Nucleus accumbens (tissue), 56 donors: ENCODE measurements at places on chromosomes 1 and 21.

DNA sequence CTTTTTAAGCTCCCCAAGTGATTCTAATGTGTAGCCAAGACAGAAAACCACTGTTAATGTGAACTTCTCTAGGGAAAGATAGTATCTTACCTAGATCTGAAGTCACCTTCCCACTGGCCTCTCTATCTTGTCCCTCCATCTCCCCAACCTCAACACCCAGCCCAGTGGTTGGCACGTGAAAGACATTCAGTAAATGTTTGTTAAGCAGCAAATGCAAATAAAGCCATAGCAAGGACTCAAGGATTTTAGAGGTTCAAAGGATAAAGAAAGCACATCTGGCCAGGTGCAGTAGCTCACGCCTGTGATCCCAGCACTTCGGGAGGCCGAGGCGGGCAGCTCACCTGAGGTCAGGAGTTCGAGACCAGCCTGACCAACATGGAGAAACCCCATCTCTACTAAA is 9.8 kb downstream of the CLCC1 start:
- DNase-seq, result no peak

- no peak for DNase-seq
These were observed 9.1 kb upstream of the CDK18 start for GRCh38 chr1:205495237-205495823.

DNA sequence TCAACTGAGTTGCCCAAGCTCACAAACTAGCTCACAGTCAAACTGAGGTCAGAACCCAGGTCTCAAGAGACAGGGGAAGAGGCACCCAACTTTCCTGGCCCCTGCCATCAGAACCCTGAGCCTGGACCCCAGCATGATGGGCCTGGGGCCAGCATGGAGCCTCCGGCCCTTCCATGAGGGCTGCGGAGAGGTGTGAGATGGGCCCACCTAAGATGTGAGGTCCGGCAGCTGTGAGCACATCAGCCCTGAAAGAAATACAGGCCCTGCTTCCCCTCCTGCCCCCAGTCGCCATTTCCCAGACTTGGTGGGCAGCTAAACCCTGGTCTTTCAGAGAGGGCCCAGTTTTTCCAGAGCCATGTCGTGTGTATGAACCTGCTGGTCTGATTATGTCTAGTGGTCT is 30.6 kb downstream of the QSOX1 start:
- DNase-seq, result no peak

GRCh38 chr1:164155347-164155746 is 403.6 kb upstream of the PBX1 start:
- no peak for DNase-seq

DNA sequence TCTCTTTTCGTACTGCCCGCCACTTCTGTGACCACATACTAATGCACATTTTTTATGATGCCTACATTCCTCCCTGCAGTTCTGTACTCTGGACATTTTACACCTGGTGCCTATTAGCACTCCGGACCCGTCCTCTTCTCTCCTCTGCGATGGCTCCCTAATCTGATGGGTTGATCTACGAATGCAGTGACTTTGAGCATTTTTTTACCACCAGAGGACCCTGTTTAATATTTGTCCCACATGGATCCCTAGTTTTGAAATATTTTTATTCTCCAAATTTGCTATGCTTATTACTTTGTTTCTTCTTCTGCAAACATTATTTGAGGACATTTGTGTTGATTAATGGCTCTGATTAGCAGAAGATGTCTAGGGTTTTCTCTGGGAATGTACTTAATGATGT is 5.2 kb downstream of the PPFIA4 start:
- no peak for DNase-seq

DNA sequence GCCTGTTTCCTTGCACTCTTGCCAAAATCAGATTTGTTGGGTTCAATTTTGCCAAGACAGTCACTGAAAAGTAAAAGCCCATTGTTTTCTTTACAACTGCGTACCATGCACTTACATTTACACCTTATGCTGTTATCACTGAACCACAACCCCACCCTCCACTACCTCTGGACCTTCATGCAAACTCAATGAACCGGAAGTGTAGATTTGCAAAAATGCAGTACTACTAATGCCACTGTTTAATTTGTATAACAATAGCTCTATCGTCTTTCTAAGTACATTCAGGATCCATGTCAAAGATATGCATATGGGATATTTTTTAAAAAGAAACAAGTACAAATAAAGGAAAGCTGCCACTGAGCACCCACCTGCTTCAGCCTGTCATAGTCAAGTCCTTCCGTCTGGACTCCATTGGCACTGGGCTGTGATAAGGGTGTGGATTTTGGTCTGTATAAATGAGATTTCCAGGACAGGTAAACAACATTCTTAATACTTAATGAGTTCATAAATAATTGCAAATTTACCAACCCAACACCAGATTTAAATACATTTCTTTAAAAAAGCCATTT is 72.9 kb upstream of the LBR start:
- DNase-seq, result no peak

GRCh38 chr1:223524930-223525451 is 131.8 kb downstream of the CCDC185 start:
- no peak for DNase-seq

- no peak for DNase-seq
These were observed 646 bp downstream of the MAPKAPK2 start for GRCh38 chr1:206685334-206685768.

DNA sequence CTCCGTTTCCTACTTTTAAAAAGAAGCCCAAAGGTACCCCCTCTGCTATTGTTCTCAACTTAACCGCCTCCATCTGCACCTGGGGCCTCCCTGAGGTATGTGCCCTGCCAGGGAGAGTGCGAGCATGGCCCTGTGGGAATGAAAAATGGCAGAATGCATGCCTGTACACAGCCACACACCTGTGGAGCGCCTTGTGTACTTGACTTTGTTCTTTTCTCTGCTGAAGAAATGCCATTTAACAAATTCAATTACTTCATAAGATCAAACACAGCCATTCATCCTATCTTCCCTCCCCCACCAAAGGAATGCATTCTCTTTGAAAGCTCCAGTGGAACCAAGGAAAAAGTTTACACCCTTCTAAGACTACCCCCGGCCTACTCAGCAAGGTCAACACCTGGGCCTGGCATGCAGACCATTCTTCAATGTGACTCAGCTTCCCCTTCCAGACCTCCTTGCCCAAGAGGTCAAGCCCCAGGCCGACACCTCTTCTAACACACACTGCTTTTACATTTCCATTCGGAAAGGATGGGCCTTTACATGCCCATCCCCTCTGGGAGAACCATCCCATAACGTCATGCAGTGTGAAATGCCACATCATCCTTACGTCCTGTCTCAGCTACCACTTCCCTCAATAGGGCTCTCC is 123.7 kb downstream of the SMYD2 start:
- no peak for DNase-seq

DNA sequence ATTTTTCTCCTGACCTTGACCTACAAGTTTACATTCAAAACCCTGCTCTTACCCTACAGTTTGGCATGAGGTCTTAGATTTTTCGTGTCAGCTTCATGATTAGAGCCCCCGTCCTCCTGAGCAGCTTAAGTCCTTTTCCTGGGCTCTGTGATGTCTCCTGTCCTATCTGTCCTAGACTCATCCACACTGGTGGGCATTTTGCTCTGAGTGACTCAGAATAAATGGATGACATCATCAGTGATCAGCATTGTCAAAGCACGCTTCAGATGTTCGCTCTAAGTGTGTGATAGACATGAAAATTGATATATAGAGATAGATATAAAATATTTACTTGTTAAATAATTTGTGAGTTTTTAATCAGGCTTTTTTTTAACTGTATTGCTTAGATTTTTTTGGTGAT is 21.8 kb downstream of the RGS13 start:
- DNase-seq, result no peak

- no peak for DNase-seq
These were observed 13.4 kb downstream of the ATF3 start for GRCh38 chr1:212621949-212622305.

- no peak for DNase-seq
These were observed 6.7 kb downstream of the KNCN start for GRCh38 chr1:46544561-46545240.

DNA sequence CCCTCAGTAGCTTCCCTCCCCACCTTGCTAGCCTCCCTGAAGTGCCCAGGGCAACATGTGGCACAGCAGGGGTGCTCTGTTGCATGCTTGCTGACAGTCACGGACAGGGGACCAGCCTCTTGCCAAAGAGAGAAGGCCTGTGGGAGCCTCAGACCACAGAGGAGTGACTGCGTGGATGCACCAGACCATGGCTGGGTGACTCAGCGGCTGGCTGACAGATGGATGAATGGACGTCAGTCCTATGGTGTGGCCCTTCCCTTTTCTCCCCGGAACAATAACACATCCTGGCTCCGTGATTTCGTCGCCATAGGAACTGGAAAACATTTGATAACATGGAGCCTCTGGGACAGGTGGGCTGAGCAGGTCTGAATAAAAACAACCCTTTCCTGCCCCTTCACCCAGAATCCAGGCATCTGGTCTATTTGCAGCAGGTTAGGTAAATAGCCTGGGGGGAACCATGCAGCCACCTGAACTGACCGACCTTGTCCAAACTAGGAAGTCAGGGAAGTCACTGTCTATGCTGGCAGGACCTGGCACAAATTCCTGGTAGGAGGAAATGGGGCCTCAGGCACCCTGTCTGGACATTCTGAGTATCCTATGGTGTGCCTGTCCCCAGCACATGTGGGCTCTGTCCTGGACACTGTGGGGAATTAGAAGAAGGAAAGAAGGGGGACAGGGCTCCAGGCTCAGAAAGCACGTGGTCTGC is 53.3 kb downstream of the NENF start:
- DNase-seq, result no peak

DNA sequence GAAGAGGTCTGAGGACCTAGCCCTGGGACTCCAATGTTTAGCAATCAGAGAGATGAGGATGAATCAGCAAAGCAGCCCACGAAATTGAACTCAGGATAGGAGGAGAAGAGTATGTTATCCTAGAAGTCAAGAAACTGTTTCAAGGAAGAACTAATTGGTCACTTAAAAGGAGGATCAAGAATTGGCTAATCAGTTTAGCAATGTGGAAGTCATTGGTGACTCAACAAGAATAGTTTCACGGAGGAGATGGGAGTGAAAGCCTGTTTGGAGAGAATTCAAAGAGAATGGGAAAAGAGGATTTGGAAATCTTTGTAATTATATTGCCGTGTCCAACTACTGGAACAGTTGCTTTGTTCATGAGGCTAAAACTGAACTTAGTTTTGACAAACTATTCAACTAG is 7.4 kb downstream of the HMCN1 start:
- DNase-seq, result no peak
